DMS53 (cell line): ENCODE measurements at places on chromosomes 7 and 10.

DNA sequence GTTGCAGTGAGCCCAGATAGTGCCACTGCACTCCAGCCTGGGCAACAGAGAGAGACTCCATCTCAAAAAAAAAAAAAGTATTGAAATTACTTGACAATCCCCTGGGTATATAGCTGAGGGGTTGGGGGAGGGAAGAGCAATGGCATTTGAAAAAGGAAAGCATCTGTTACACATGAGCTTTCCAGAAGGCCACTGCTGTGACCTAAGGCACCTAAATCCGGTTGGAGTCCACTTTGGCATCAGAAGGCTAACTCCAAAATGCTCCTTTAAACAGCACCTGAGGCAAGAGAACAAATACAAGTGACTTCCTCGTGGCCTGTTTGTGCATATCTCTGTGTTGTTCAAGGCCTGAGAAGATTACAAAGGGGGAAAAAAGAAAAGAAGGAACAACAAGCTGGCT lies 74.8 kb upstream of the PALS2 start:
- no peak for DNase-seq

DNA sequence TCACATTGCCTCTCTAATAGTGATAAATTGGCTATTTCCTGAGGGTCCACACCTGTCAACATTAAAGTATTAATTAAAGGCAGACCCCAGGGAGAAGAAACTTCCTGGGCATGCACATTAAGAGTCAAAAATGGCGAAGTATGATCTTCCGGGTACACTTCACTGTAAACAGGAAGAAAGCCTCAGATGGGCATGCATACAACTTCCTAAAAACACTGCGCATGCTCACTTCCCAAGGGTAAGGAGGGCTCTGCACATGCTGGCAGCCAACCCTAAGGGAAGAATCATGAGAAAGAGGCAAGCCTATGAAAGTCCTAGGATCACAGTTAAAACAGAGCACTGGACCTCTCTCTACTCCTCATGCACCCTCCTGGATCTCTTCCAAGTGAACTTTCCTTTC lies 80.1 kb upstream of the IMMP2L start:
- no peak for DNase-seq

DNA sequence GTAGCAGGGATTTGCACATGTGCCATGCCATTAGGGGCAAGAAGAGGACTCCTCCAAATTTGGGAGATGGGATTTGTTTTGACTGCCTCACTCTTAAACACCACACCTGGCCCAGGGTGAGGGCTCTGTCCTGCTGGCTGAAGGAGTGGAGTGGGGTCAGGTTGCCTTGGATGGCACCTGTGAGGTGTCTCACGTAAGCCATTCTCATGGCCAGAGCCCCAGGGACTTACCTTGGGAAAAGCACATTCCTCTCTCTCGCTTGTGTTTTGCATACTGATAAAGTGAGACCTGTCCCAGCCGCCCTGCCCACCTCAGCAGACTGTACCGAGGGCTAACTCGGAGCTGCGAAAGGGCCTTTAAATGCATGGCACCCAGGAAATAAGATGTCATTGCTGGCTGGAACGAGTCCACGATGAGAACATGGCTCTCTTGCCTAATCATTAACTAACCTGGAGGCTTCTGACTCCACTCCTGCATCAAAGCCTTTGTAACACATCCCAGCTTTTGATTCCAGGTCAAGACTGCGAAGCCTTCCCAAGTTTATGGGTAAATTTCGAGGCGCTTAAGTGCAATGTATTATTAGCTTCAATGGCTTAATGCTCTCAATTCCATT lies 184.0 kb upstream of the RNF32 start:
- DNase-seq, result peak; percentile 89

DNA sequence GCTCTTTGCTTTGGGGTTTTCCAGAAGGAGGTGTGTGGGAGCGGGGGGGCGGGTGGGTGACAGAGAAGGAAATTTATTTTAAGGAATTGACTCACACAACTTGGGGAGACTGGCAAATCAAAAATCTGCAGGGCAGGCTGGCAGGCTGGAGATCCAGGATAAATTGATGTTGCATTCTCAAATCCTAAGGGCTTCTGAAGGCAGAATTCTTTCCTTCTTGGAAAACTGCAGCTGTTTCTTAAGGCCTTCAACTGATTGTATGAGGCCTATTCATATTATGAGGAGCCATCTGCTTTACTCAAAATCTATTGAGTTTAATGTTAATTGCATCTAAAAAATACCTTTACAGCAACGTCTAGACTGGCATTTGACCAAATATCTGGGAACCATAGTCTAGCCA lies 1528.8 kb upstream of the LRRTM3 start:
- DNase-seq, result no peak

- no peak for DNase-seq
These were observed 12.0 kb downstream of the DRGX start for GRCh38 chr10:49383853-49384252.

GRCh38 chr10:47061776-47062175 lies 150.5 kb downstream of the PTPN20 start:
- no peak for DNase-seq

GRCh38 chr10:86486856-86487255 lies 34.7 kb downstream of the WAPL start:
- DNase-seq, result no peak

DNA sequence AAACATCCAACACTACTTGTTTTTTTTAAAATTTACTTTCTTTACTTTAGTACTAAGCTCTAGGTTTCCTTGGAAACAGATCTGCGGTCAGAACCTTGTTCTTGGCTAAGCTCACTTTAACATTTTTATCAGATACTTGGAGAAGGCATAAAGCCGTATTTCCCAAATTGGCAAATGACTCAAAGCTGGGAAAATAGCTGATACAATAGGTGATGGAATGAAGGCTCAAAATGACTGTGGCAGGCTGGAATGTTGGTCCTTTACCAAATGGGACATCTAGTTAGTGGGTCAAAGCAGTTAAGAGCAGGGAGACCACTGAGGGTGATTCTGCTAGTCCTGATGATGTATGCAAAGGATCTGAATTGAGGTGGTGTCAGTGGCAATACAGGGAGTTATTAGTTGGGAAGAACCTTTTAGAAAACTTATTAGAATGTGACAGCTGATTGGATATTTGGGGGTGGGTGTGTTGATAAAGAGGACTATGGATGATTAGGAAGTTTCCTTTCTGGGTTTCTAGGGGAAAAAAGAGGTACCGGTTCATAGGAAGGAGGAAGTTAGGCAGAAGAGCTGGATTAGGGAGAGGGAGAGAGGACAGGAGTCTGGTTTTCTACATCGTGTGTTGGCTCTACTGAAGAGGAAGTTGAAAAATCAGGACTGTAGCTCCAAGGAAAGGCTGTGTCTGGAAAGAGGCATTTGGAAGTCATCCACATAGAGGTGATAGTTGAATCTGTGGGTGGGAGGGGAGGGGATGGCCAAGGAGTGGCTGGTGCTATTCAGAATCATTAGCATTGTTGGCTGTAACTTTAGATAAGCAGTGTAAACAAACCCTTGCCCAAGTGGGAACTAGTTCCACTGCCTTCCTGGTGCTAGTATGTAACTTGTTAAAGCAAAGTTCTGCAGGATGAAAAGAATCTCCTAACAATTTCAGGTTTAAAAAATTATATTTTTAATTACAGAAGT lies 13.1 kb downstream of the PLCE1 start:
- DNase-seq, result peak; percentile 41

GRCh38 chr10:70323138-70323696 lies 39.4 kb upstream of the NPFFR1 start:
- no peak for DNase-seq

DNA sequence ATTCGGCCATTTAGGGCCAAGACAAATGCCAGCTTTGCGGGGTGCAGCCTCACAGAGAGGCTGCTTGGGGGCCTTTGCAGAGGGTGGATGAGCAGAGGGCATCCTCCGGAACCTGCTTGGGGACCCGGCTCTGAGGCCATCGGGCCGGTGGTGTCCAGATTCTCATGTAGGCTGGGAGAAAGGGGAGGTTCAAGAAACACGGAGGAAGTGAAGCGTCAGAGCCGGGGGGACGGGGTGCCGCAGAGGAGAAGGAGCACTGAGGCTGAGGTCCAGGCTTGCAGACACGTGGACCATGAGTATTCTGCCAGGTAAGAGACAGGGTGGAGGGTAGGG lies 150.7 kb upstream of the SHH start:
- no peak for DNase-seq
